ENCODE measurements at places on chromosomes 1 and 21.
A peak's percentile ranks its signal among the peaks of the same experiment; 100 is the strongest.

- no peak for DNase-seq
Observed at GRCh38 chr1:153032677-153033308, 1.8 kb downstream of the SPRR1B start.

DNA sequence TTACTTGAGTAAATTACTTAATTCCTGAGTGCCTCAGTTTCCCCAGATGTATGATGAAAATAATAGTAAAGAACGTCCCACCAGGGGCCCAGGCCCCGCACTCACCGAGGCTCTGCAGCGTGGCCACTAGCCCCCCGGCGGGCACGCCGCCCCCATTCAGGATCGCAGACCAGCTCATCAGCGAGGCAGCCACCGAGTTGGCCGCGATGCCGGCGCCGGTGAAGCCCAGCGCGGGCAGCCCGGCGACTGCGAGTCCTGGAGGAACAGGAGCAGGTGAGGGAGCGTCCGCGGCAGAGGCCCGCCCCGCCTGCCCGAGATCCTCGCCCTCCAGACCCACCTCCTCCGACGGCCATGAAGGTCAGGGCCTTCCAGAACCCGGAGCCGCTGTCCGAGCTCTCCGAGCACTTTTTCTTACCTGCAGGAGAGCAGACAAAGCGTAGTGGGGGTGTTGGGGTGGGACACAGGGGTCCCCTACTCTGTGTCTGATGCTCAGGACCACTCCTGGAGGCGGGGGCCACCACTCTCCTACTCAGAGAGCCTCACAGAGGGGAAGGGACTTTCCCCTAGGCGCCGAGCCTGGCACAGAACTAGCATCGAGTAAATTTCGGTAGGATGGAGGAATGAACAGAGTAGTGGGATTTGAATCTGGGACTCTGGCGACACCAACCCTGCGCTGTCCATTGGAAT, 3.7 kb downstream of the IFI6 start:
- no peak for DNase-seq

- DNase-seq: no peak
Observed at GRCh38 chr1:206000641-206001339, 2.4 kb downstream of the RAB7B start.

- no peak for DNase-seq
Observed at GRCh38 chr21:39952265-39952664, 85.0 kb downstream of the PCP4 start.

DNA sequence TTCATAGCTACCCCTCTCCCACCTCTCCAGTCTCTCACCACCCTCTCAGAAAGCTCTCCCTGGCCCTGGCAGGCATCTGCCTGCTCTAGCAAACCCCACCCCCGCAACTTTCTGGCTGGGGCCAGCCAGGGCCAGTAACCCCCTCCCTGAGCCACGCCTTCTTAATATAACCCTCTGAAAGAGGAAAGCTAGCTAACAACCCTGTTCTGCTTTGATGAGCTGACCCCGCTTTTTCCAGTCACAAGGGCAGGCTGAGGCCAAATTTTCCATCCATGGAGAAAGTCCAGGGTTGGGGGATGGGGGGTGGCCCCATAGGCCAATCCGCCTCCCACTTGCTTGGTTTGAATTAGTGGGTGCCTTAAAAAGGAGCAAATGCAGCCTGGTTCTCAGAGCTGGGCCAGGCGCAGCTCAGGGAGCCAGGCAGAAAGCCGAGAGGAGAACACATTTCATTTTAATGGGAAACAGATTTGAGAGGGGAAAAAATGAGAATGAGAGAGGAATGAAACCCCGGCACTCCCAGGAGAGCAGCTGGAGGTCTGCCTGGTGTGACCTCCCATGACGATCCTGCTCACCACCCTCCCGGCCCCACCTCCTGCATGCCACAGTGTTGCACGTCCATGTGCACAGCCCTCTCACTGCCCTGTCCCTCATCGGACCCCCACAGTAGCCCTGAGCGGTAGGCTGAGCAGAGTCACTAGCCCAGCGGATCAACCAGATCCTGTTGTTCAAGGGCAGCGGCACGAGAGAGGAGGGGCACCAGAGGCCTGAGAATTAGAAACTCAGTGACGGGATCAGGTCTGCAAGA, 62.3 kb downstream of the OPTC start:
- no peak for DNase-seq

- DNase-seq: no peak
Observed at GRCh38 chr21:35273333-35273732, 224.2 kb upstream of the RUNX1 start.

DNA sequence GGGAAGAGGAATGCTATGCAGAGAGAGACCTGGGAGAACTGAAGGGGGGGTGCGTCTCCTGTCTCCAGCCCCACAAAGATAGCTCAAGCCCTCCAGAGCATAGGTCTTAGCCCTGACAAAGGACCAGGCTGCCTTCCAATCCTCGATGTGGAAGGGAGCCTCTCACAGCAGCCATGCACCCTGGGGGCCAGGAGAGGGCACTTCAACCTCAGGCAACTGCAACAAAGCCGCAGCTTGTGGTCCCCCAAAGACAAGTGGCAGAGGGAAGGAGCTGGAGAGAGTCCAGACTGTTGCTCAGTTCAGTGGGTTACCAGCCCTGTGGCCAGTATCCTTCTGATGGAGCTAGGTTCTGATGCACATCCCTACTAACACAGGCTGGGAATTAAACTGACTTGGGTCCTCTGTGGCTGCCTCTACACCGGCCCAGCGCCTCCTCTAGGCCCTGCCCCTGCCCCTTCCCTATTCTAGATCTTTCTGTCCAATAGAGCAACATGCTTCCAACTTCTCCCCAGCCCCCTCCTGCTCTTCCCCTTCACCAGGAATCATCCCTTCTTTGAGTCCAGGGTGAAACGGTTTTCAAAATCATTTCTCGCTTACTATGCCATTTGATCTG, 100.7 kb upstream of the SPATA6 start:
- DNase-seq: peak; percentile 56

DNA sequence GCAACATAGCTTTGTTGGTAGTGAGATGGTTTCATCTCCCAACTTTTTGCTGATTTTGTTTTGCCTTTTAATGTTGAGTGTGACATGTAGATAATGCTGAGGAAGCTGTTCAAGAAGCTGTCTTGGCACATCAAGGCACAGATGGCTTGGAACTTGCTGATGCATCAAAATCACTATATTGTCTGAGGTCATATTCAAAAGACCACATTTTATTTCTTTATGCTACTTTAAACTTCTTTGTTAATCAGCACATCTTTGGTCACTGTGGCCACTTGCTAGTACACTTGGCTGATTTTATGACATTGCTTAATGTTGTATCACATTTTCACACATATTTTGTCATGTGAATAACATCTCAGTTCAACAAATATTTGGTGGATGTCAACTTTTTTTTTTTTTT, 87.1 kb upstream of the BCL10 start:
- no peak for DNase-seq

DNA sequence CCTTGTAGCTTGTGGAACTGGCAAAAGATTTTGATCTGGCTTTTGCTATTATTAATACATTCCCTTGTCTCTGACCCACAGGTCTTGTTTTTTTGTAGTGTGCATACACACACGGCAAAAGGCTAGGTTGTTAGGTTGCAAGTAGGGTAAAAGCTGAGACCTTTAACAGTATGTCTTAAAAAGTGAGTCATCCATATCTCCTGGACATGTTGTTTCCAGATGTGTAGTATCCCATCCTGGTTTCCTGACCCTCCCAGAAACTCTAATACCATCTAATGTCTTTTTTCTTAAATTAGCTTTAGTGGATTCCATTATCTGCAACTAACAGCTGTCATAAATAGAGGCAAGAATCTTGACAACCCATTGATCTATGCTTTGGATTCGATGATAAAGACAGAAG, 14.7 kb downstream of the OVGP1 start:
- no peak for DNase-seq

DNA sequence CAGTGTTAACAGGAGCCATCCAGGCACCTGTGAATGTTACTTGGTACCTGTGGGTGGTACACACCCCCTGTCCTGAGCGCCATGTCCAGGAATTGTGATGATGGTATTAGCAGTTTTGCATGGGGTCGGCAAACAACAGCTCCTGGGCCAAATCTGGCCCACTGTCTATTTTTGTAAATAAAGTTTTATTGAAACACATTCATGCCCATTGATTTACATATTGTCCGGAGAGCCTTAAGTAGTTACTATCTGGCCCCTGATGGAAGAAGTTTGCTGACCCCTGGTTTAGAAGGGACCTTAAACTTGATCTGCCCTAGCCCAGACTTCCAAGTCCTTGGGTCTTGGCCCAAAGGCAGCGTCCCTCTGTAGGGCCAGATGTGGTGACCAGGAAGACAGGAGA, 58.3 kb downstream of the SPSB1 start:
- no peak for DNase-seq

GRCh38 chr1:202625416-202626360, 84.6 kb downstream of the SYT2 start:
- DNase-seq: peak; percentile 52

- DNase-seq: no peak
Observed at GRCh38 chr1:199322278-199322677, 683.4 kb downstream of the PTPRC start.

Data from progenitor cell of endocrine pancreas (in vitro differentiated cells).